Activated CD8-positive, alpha-beta T cell treated with anti-CD3 and anti-CD28 coated beads for 36 hours (primary cell): ENCODE measurements at places on chromosomes 5 and 9.
A peak's percentile ranks its signal among the peaks of the same experiment; 100 is the strongest.

GRCh38 chr5:111756581-111757354 lies at the start of gene NREP:
NREP (minus strand) TSS chr5:111757194; CDS start chr5:111755772, 1,422 bp downstream.
- DNase-seq: peak; percentile 52

DNA sequence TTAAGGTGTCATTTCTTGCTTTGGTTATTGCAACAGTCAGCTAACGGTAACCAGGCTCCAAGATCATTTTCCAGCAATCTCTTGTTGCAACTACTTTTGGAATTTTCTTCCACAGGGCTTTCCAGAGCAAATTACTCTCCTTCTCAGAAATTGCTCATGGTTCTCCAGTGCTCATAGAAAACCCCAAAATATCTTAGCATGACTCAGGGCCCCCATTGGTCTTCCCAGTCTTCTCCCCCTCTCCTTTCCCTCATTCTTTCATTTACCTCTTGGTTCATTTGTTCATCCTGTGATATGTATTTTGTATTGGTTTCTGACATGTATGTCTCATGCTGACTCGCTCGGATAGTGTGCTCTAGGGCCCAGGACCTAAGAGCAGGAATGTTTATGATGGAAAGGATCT lies 35.6 kb downstream of the WWC1 start:
- DNase-seq: no peak

GRCh38 chr9:15724016-15724415 lies 171.2 kb downstream of the CCDC171 start:
- DNase-seq: no peak

- DNase-seq: no peak
Measured at GRCh38 chr9:131864531-131864930, 124.7 kb upstream of the RAPGEF1 start.

DNA sequence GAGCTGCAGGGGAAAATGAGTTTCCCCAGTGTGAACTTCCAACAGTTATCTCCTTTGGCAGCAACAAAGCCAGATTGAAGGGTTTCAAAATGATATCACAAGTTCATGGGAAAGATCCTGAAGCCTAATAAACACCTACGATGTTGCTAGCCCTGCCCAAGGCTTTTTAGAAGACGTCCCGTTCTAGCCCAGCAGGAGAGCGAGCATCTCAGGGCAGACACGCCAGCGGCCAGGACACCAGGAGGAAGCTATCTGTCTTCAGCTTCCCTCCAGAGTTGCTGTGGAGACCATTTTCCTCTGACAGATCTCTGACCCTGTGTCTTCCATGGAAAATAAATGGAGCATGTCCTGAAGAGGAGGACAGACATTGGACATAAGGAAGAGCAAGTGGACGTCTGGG lies 98.4 kb downstream of the FBXO38 start:
- no peak for DNase-seq
